Right kidney (tissue), 9 donors: ENCODE measurements at places on chromosomes 5 and 9.

GRCh38 chr5:134314443-134314842, 52.5 kb downstream of the CDKL3 start:
- DNase-seq: no peak

- no peak for DNase-seq
Observed at GRCh38 chr5:163747586-163747985, 242.2 kb downstream of the MAT2B start.

DNA sequence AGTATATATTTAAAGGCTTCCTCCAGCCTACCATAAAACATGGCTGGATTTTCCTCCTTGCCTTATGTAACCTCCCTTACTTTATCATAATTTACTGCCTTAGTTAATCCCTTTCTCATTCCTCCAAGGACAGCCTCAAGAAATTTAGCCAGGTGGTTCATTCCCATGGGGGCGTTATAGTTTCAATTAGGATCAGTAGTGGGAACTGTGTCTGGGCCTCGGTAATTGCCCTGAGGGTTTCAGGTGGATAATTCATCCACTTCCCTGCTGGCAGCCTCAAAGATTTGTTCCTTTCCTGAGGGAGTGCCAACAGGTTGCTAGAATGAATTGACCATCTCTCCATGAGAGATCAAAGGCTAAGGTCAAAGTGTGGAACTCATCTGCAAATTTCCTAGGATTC, 4.3 kb upstream of the GM2A start:
- no peak for DNase-seq

DNA sequence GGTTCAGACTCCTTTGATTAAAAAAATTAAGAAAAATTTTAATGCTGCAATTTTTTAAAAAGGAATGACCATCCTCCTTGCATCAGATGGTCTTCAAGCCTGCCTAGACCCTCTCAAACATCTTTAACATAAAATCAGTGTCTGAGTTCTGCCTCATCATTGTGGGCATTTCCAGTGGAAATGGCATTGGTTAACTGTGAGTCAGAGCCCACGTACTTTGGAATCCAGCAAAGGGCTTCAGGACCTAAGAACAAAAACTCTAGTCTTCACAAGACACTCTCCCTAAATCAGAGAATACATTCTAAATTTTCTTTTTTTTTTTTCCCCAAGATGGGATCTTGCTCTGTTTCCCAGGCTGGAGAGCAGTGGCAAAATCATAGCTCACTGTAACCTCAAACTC, 9.4 kb upstream of the C5orf15 start:
- no peak for DNase-seq

- DNase-seq: no peak
Observed at GRCh38 chr9:126000731-126001580, 253.8 kb downstream of the PBX3 start.

- DNase-seq: no peak
Observed at GRCh38 chr5:66494437-66494836, 101.8 kb upstream of the MAST4 start.

GRCh38 chr5:157559301-157559700, 16.3 kb downstream of the ADAM19 start:
- no peak for DNase-seq

DNA sequence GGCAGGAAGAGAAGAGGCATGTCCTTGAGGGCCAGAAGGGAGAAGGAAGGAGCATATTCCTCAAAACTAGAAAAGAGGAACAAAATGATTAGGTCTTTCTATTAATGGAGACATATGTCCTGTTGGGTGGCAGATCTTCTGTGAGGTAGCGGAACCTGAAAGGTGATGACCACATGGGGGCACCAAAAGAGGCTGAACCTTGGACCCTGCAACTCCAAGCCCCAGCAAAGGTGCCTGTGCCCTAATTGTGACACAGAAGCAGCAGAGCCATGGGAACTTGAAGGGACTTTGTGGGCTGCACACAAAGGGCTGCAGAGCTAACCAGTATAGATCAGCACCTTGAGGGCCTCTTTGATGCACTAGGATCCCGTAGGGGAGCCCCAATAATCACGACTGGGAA, 158.0 kb downstream of the BAAT start:
- DNase-seq: no peak

- no peak for DNase-seq
Observed at GRCh38 chr5:73528248-73528647, 30.0 kb downstream of the BTF3 start.

- no peak for DNase-seq
Observed at GRCh38 chr5:68246802-68247201, 31.2 kb downstream of the PIK3R1 start.

DNA sequence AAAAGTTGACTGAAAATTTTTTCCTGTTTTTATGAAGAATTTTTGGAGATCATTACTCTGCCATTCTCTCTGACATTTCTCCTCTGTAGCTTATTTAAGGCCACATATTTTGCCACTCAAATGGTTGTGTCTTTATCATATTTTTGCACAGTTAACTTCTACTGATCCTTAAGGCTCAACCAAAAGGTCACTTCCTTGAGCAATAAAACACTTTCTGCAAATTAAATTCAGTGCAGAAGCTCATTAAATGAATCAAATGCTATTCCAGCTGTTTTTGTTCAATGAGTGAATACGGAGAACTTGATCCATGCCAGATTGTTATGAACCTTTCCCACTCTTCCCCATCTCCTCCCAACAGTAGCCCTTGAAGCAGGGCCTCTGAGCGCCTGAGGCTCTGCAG, 93.8 kb upstream of the EPB41L4A start:
- DNase-seq: no peak

GRCh38 chr5:16051246-16051755, 128.3 kb downstream of the MARCHF11 start:
- DNase-seq: no peak

DNA sequence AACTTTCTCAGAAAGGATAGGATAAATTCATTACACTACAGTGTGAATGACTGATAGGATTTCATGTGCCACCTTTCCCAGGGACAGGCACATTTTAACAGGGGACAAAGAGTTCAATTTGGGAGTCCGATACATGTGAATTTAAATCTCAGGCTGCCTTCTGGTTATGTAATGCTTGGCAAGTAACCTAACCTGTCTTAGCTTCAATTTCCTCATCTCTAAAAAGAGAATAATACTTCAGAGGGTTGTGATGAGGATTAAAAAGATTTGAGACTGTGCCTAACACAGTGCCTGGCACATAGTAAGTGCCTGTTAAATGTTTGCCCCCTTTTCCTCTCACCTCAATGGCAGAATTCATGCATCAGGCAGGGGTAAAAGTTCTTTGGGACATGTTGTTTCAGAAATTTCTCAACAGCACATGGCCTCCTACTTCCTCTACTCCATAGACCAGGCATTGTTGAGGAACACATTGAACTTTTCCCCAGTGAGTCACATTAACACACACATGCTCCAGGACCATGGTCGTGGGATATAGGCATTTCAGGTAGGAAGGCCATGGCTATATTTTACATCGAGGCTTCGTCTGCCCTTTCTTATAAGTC, 94.6 kb upstream of the EGFLAM start:
- DNase-seq: no peak

GRCh38 chr5:139849942-139850341, 54.3 kb downstream of the PSD2 start:
- DNase-seq: no peak

DNA sequence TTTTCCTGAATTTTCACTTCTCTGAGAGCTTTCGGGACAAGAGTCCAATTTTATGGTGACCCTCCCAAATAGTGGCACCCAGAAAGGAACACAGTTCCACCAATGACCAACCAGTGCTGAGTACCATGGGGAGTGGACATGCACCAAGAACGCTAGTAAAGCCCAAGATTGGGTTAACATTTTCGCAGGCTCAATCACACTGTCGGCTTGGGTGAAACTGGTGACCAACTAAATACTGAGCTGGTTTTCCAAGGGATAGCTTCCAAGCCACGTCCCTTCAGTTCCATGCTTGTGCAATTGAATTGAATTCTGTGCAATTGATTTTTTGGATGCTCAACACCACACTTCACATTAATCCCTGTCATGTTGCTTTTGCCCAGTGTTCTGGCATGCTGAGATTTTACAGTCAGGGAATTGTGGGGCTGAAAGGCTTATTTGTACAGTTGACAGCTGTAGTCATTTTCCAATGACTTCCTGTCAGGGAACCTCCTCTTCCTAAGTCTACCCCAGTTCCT, 37.6 kb upstream of the TRMT10B start:
- no peak for DNase-seq

DNA sequence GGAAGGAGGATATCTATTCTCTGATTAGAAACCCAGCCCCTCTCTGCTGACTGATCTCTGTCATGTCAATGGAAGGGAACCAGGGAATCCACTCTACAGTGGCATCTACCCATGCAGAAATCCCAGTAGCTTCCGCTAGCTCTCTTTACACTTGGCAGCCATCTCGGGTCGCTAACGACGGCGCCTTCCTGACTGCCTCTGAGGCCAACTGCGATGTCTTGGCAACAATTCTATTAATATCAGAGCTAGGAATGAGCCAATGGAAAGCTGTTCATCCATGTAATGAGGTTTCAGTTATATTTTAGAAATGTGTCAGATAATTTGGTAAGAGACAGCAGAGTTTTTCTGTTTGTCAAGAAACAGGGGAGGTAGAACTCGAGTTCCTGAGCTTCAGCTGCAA, 67.6 kb upstream of the ATP10B start:
- no peak for DNase-seq

GRCh38 chr5:170585273-170585948, 81.6 kb downstream of the KCNIP1 start:
- DNase-seq: no peak

DNA sequence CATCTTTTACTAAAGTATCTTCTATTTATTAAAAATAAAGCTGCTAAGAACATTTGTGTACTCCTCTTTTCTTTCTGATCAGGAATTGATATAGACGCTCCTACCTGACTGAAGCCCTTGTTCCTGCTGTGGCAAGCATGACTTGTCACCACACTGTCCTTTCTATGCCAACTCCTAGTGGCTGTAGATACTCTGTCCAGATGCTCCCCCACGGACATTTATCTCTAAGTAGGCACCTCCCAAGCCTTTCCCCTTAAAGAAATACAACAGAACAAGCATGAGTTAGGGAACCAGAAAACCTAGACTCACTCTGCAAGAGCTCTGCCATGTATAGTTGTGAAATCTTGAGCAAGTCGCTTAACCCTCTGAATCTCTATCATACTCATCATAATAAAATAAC, 53.2 kb downstream of the FAM114A2 start:
- no peak for DNase-seq

- no peak for DNase-seq
Observed at GRCh38 chr5:127092690-127093089, 19.4 kb upstream of the C5orf63 start.

DNA sequence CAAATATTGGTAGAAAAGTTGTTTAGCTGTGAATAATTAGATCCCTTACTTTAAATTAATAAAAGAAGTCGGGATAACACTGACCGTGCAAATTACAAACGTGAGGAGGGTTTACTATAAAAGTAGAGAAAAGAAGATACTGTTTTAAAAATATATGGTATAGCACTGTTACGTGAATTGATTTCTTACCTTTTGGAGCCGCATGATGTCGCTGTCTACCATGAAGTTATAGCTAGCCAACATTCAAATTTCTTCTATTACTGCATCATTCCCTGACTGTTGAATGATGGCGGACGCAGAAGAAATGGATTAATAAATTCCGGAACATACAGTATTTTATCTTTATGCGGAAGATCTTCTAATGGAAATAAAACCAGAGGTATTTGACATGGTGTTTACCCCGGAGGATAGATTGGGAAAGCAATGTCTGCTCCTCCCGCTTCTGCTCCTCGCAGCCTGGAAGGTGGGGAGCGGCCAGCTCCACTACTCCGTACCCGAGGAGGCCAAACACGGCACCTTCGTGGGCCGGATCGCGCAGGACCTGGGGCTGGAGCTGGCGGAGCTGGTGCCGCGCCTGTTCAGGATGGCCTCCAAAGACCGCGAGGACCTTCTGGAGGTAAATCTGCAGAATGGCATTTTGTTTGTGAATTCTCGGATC, at the start of gene PCDHA6:
PCDHA6 (plus strand) TSS at position 257 of the 658 bp plus-strand sequence; CDS start at position 389, 132 bp downstream.
- no peak for DNase-seq

- DNase-seq: no peak
Observed at GRCh38 chr5:177301503-177302165, 1.9 kb downstream of the RAB24 start.

- no peak for DNase-seq
Observed at GRCh38 chr5:160507221-160507721, 85.6 kb downstream of the PTTG1 start.

- DNase-seq: no peak
Observed at GRCh38 chr5:96703384-96703920, 41.3 kb downstream of the CAST start.

- DNase-seq: no peak
Observed at GRCh38 chr5:143413958-143414669, 10.6 kb upstream of the NR3C1 start.

DNA sequence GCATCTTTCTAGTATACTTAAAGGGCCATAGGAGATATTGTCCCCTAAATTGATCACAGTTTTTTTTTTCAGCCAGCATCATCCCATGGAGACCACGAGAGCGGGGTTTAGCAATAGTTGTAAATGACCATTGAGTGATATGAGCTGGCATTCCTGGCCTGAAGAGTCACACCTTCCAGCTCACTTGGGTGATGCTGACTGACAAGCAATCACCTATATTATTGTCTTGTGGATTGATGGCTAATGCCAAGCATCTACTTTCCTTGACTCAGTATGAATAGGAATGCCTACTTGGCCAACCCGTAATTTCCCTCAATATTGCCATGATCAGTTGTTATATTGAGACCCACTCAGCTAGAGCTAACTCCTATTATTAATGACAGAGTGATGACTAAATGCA, 70.5 kb downstream of the ADAMTSL1 start:
- no peak for DNase-seq

GRCh38 chr5:73104326-73104725, 16.0 kb upstream of the TMEM171 start:
- DNase-seq: no peak

DNA sequence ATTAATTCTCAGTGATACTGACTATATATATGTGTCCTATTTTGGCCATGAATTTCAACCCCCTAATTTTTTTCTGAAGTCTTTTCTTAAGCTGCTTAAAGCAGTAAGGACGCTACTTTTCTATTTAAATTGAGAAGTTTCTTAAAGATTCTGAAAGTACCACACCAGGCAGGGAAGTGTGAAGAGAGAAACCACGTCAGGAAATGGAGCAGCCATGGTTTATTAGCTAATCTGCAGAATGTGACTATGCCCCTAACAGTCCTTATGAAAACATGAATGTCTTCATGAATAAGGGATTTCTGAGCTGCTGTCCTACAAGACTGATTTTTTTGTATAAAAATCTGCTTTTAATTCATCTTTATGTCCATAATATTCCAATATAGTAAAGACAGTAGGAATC, 1724.3 kb upstream of the C9orf72 start:
- DNase-seq: no peak

DNA sequence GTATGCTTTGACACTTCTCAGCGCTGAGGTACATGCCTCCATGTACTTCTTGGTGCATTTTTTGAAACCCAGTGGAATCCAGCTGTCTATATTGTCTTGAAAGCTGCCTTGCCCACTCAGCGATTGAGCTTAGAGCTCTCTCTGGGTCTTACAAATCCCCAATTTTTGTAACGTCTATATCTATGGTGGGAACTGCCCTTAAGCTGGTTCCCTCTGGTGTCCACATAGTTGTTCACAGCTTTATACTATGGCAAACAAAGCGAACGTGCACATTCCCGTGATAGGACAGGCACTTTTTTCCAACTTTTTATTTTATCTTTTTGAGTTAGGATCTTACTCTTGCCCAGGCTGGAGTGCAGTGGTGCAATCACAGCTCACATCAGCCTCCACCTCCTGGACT, 20.9 kb downstream of the CDHR2 start:
- no peak for DNase-seq

GRCh38 chr5:139837711-139838380, 42.2 kb downstream of the PSD2 start:
- no peak for DNase-seq
